ENCODE measurements at places on chromosomes 12 and 14.
A peak's percentile ranks its signal among the peaks of the same experiment; 100 is the strongest.

- no peak for DNase-seq
Observed at GRCh38 chr12:124227951-124228711, 66.8 kb upstream of the RFLNA start.

DNA sequence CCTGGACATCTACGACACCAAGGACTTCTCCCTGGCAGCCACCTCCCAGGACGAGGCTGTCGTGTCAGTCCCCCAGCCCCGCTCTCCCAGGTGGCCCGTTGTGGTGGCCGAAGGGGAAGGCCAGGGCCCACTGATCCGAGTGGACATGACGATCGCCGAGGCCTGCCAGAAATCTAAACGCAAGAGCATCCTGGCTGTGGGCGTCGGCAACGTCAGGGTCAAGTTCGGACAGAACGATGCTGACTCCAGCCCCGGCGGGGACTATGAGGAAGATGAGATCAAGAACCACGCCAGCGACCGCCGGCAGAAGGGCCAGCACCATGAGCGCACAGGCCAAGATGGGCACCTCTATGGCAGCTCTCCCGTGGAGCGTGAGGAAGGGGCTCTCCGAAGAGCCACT is 118.6 kb downstream of the SLC15A4 start:
- DNase-seq = no peak

DNA sequence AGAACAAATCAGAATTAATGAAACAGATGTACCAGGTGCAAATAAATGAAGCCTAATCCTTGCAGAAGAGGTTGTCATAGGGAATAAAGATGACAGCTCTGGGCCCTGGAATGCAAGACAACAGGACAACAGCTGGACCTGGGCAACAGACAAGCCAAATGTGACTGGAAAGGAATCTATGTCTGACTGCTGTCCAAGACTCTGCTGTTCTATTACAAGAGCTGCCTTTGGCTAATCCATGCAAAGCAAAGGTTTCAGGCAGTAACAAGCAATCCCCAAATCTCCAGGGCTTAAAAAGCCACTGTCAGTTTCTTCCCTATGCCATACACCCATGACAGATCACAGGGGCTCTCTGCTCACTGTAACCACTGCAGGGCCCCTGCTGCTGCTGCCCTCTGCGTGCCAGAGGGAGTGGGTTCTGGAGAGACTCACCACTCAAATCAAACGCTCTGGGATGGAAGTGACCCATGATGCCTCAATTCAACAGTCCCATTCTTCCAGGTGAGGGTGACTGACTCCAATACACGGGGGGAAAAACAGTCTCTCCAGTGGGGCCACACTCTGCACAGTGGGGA is 218.9 kb upstream of the SFSWAP start:
- DNase-seq = no peak

- no peak for DNase-seq
Observed at GRCh38 chr12:68910128-68910527, 22.8 kb downstream of the CPM start.

DNA sequence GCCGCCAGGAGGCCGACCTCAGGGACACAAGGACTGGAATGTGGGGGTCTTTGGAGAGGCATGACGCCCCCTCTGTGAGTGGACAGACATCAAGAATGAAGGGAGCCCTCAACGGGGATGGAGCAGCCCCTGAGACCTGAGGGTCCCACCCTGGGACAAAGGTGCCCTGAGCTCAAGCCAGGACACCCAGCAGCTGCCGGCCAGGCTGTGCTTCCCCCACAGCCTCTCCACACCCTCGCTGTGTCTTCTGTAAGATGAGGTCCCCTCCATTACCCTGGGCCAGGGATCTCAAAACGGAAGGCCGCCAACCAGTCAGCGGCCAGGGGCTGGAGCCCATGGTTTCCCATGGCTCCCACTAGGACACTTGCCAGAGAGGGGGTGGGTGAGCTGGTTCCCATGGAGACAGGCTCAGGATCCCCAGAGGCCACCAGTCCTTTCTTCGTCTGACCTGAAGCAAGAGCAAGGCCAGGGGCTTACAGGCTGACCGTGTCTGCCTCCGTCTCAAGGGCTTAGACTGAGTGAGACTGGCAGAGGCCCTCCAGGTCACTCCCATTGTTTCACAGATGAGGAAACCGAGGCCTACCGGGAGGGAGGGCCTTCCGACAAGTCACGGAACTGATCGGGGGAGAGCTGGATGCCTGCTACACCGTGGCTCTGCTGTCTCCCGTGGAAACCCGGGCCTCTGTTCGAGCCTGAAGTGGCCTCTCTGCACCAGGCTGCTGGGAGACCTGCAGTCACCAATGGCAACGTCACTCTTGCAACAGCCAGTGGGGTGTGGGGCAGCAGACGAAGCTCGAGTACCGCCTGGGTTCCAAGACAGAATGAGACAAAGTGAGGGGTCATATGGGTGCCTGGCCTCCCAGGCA is 91.7 kb upstream of the DIO3 start:
- DNase-seq = no peak

- DNase-seq = no peak
Observed at GRCh38 chr14:58078471-58078870, 73.5 kb downstream of the ARMH4 start.

GRCh38 chr12:68538726-68539614 is 71.7 kb upstream of the RAP1B start:
- DNase-seq = no peak

DNA sequence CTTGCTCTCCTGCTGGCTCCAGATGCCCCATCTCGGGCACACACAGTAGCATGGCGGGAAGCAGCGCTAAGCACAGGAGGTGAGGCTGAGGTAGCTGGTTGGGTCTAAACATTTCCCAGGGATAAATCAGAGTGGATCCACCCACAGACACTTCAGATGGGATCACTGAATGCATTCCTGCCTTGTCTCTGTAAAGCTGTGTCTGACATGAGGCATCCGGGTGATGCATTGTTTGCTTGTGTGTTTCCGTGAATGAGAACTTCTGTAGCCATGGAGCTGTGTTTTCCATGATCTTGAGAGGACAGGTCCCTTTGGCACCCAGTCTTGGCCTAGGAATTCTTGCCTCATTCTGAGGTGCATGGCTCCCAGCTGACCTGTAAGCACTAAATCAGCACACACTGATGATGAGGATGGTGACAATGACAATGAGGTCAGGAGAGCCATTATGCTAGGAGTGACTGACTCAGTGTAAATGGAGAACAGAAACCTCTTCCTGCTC is 6.7 kb upstream of the KRT75 start:
- DNase-seq = no peak

DNA sequence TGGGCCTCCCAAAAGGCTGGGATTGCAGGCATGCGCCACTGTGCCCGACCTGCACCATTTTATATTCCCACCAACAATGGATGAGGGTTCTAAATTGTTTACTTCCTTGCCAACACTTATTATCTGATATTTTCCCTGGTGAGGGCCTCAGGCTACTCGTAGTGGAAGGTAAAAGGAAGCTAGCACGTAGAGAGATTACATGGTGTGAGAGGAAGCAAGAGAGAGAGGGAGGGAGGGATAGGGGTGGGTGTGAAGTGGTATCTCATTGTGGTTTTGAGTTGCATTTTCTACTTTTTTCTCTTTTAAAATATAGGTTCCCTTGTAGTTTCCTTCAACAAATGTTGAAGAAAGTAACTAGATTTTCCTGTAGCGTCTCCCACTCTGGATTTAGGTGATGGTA is 30.9 kb downstream of the MYO1H start:
- no peak for DNase-seq

- DNase-seq = peak; percentile 40
Observed at GRCh38 chr12:16165506-16165905, 112.0 kb downstream of the SLC15A5 start.

GRCh38 chr12:103707446-103707845 is 120.4 kb downstream of the STAB2 start:
- no peak for DNase-seq

GRCh38 chr14:102849526-102850379 is 72.5 kb downstream of the TRAF3 start:
- peak; percentile 37 for DNase-seq

- no peak for DNase-seq
Observed at GRCh38 chr12:46296822-46297221, 28.0 kb upstream of the SLC38A1 start.

DNA sequence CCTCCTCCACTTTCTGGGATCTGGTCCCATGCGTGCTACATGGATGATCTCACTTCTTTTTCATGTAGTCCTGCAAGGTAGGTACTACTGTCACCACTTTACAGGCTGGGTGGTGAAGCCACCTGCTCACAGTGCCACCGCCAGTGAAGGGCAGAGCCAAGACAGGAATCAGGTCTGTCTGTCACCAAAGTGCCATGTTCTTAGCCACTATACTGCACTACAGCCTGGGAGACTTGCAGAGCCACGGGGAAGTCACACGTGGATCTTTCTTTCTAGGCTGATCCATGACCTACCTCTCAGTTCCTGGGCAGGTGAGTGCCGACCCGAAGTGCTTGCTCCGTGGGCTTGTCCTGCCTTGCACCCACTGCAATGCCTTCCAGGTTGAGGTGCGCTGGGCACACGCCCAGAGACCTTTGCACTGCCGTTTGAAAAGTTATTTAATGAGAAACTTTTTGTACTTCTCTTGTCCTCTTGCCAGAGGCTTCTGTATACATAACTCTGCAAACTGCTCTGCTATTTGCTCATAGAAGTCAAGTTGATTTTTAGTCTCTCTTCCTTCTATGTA is 19.7 kb upstream of the CLMN start:
- no peak for DNase-seq

- DNase-seq = no peak
Observed at GRCh38 chr14:44863271-44863670, 98.5 kb downstream of the KLHL28 start.

GRCh38 chr14:69260190-69260860 is 367 bp downstream of the GALNT16 start:
- DNase-seq = peak; percentile 46

DNA sequence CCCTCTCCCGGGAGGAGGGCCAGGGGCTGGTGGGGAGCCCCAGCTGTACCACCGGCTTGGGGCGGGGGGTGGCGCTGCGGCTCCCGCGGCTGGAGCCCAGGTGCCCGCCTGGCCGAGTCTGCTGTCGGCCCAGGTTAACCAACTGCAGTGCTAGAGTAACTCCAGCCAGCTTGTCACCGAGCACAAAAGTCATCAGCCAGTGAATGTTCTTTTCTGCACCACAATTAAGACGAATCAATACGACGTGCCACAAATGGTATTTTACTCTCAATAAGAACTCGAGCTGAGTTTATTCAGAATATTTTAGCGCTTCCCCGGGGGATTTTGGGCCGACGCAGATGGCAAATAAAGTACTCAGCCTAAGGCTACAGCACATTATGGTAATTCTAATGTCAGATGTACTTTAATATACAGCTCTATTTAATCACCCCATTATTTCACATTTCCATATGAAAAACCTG is 83.2 kb downstream of the BCL11B start:
- DNase-seq = no peak

DNA sequence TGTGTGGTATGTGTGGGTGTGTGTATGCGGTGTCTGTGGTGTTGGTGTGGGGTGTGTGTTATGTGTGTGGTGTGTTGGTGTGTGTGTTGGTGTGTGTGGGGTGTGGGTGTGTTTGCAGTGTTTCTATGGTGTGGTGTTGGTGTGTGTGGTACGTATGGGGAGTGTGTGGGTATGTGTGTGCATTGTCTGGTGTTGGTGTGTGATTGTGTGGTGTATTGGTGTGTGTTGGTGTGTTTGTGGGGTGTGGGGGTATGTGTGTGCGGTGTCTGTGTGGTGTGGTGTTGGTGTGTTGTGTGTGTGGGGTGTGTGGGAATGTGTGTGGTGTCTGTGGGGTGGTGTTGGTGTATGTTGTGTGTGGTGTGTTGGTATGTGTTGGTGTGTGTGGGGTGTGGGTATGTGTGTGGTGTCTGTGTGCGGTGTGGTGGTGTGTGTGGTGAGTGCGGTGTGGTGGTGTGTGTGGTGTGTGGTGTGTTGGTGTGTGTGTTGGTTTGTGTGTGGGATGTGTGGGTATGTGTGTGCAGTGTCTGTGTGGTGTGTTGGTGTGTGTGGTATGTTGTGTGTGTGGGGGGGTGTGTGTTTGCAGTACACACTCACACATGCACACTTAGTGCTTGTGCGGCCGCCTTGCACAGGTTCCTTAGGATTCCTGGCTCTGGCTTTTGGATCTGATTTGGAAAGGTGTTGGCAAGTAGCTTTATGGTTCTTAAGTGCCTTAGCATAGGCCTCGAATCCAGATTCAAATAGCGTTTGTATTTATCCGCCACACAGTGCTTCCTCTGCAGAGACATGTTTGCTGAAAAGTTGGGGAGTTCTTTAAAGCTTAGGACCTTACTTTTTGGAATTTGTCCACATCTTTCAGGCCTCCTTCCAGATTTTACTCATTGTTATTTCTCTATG is 16.4 kb downstream of the MLXIP start:
- no peak for DNase-seq

DNA sequence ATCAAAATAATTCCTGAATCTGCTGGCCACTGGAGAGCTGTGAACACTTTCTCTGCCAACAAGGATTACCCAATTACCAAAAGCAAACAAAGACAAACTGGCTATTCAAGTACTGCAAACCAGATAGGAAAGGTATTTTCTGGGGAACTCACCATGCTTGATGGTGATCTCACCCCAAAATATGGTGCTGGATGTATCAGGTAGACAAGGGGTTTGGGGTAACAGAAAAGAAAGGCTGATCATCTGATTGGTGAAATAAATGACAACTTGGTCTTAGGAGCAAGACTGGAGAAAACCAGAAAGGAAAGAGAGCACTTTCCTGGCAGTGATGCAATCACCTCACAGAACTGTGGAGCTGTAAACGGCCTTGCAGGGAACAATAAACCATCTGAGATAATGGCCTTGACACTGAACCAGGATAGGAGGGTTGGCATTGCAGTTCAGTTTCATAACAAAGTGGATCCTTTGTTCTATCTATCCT is 31.0 kb upstream of the NPFF start:
- peak; percentile 53 for DNase-seq

DNA sequence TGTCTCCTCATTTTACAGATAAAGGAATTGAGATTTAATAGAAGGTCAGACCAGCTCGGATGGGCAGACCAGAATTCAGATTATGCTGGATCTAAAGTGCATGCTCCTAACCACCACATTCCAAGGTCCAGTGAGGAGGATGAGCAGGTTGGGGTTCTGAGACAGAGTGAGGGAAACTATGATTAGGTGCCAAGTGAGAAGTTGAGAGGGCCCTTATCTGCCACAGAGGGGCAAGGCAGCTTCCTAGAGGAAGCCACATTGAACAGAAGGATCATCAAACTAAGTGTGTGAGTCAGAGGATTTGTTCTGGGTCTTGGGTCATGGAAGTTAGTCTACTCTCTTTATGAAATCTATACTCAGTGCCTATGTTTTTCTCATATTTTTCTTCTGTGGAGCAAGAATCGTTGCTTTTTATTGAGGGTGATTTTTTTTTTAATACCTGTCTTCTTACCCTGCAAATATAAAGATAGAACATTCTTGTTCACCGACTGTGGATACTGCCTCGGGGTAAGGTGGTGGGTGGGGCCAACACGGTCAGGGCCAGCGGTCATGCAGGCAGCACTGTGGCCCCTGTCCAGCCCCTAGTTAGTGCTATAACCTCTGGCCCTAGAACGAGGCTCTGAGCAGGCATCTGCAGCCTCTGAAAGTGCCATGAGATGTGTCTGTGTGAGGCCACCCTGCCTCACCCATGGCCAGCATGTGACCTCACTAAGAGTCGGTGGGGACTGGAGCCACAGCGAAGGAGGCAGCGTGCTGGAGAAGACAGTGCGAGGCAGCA is 55.6 kb upstream of the PTHLH start:
- no peak for DNase-seq

GRCh38 chr12:12560587-12561370 is 1.9 kb downstream of the DUSP16 start:
- no peak for DNase-seq
